Stimulated activated CD4-positive, alpha-beta T cell treated with anti-CD3 and anti-CD28 coated beads, Interleukin-15, amount 100 ng/mL, for 1 hour (primary cell): ENCODE measurements at places on chromosomes 3 and 15.

DNA sequence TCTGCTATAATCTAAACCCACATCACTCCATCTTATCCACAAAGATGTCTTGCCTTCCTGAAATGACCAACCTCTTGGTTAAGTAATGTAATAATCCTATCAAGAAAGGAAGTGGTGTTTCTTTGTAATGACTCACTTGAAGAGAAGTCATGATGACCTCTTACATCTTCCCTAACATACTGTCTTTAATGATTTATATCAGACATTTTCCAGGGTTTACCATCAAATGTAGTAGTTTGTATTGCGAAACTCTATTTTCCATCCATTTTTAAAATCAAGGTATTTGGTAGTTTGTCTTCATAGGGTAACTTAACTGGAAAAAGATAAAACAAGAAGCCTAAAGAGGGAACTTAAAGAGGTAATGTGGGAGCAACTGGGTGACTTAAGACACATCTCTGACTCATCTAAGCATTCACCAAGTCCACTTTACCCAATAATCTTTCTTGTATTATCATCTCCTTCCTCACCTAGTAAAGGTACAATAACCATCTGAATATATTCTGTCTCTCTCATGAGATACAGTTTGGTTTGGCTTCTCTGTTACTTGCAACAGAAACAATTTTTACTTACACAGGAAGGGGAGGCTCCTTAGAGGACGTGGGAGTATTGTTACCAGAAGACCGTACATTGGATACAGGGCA lies 5.7 kb upstream of the MAPK6 start:
- DNase-seq: no peak

GRCh38 chr3:54621184-54621583 lies 306.7 kb downstream of the LRTM1 start:
- DNase-seq: no peak

GRCh38 chr3:117898722-117899522 lies 1135.7 kb downstream of the IGSF11 start:
- no peak for DNase-seq

GRCh38 chr15:55708720-55709119 lies 34.2 kb downstream of the PRTG start:
- no peak for DNase-seq

DNA sequence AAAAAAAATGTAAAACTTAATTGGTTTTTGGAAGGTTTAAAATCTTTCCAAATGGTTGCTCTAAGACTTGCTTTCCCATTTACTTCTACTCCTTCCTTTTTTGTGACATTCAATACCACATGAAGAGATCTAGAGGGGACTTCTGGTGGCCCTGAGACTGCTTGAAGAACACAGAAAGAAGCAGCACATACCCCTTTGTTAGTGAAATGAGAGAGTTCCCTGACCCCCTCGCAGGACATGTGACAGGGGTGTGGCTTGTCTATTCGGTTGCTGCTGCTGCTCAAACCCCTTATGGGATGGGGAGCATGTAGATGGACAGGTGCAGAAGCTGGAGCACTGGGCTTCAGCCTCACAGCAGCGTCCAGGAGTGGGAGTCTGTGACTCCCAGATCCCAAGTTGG lies 71.0 kb downstream of the ZMAT3 start:
- DNase-seq: no peak

- no peak for DNase-seq
Measured at GRCh38 chr15:55407498-55408011, 604 bp downstream of the CCPG1 start.

DNA sequence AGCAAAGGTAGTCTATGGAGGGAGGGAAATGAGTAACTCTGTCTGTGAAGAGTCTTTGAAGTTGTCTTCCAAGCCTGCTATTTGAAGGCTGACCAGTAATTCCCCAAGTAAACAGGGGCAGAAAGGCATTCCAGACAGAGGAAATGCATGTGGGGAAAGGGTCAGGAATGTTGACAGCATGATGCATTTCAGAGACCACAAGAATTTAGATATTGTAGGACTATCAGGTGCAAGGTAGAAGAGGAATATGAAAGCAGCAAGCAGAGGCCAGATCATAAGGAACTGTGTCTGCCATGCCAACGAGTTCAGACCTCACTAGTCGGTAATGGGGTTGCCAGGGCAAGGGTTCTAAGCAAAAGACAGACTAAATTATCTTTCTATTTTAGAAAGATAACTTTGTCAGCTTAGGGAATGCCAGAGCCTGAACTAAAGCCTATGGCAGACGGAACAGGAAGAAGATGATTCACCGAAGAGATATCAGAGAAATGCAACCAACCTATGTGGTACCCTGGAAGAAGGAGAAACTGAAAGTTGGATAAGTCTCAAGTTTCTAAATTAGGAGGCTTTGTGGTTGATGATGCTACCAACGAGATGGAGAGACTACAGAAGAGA lies 327.0 kb upstream of the RORA start:
- DNase-seq: no peak
